ENCODE measurements at places on chromosomes 6 and 20. TPM values are rescaled to one million over a fixed set of nuclear protein-coding genes. Genes with fewer than 3 reads are reported as not detected.

HLA-DQA1 gene
- total RNA-seq = not detected

CBFA2T2 gene
- total RNA-seq = 7.5 TPM

ANKRD66 gene
- total RNA-seq = not detected

EPPIN gene
- total RNA-seq = not detected

PDE7B gene
- 0.33 TPM for total RNA-seq

ID4 gene
- total RNA-seq = 9.9 TPM

DNMT3B gene
- 18.7 TPM for total RNA-seq

CRISP2 gene
- under 0.01 TPM for total RNA-seq

KIAA1755 gene
- total RNA-seq = 7.5 TPM

PLAGL2 gene
- total RNA-seq = 9.3 TPM

TM9SF4 gene
- total RNA-seq = 31.9 TPM

GPR6 gene
- not detected for total RNA-seq

PDE10A gene
- 13.8 TPM for total RNA-seq

MATN4 gene
- total RNA-seq = not detected

RPS6KA2 gene
- 57.4 TPM for total RNA-seq

Data from mesangial cell (primary cell).